ENCODE measurements at places on chromosomes 16 and 17.
A peak's percentile ranks its signal among the peaks of the same experiment; 100 is the strongest.

DNA sequence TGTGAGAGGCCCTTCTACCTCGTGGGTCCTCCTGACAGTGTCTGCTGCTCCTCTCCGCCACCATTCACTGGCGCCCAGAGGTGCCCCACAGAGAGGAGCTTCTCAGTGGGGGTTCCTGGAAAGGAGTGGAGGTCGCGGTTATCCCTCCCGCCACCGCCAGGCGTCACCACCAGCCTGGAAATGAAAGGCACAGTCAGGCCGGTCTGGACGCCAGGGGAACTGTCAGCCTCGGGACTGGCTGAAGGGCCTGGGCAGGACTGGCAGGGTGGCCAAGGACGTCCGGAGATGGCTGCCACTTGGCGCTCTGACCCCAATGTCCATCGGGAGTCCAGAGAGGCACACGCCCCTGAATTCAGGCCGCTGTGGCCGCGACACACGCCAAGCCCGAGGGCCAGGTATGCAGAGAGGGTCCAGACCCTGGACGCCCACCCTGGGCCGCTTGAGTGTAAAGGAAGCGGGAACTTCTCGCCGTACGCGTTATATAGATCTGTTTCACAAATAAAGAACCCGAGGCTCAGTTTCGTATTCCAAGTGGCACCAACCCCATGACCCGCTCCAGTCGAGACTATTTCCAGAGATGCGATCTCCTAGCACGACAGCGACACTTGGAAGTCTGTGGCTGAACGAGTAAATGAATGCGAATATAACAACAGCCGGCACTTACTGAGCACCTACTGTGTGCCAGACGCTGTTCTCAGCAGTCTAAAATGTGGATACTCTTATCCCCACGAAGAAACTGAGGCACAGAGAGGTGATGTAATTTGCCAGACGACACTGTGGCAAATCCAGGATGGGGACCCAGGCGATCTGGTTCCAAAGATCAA, 7.6 kb upstream of the NXPH3 start:
- DNase-seq: peak; percentile 96

DNA sequence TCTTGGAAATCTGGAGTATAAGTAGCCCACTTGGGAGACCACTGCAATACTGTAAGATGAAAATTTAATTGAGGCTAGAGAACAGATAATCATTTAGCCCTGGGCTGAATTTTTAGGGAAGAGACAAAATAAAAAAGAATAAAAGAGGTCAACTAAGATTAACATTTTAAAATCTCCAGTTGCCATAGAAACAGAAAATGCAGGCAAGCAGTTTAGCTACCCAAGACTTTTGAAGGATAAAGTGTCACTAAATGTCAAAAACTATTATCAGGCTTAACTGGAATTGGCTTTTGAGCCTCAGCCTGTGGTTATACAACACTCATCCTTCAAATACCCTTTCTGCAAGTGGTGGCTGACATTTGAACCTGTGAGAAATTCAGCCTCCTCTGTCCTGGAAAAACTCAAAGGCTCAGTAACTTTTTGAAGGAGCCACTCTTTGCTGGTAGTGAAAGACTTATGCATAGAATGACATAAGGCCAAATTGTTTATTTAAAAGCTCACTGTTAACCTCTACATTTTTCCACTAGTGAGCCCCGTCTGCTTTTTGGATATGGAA, 220.7 kb upstream of the KCNJ16 start:
- no peak for DNase-seq

DNA sequence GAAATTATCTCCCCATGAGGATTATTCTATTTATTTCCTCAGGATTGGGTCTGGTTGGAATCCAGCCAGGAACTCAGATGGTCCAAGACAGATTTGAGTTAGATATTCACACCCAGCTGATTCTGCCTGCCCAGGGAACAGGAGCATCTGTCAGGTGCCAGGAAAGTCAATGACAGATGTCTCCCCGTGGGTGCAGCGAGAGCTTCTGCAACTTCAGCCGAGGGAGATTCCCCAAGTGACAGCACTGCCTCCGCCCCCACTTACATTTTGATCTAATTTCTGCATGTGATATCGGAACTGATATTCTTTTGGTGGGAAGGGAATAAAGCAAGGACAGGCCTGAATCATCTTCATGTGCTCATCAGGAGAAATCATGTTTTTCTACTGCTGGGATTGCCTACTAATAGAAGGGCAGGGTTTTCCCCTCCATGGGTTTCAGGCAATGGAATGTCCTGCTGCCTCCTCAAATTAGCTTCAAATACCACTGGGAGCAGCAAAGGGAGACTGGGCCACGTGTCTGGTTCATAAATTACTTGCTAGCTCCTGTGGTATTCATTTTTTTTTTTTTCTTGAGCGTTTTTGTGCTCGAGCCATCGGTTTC, 15.7 kb upstream of the DHX8 start:
- no peak for DNase-seq

GRCh38 chr17:41539979-41540701, 12.0 kb upstream of the KRT19 start:
- DNase-seq: no peak

- DNase-seq: no peak
Observed at GRCh38 chr17:31631766-31632165, 227.3 kb downstream of the COPRS start.

DNA sequence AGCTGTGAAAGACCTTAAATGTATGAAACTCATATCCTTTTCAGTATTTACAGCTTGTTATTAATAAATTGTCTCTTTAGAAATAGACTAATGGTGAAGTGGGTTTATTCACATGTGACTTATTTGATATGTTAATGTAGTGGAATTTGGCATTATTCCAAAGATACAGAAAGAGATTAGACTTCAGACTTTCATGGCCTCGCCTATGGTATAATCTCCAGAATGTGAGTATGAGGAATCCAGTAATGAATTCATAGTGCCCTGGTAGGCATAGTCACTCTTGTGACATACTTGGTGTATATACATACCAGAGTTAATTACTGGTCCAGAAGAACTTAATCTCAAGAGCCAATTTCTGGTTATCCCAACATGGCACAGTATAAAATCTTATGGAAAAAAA, 72.7 kb downstream of the OMG start:
- no peak for DNase-seq

- DNase-seq: no peak
Observed at GRCh38 chr17:35795871-35796265, 427 bp upstream of the MMP28 start.

- peak; percentile 87 for DNase-seq
Observed at GRCh38 chr16:4801962-4802658, at the start of gene ROGDI. Gene ROGDI (minus strand): TSS chr16:4802633. CDS start chr16:4802571, 62 bp downstream.

- DNase-seq: peak; percentile 54
Observed at GRCh38 chr16:27430512-27430911, 28.5 kb downstream of the IL21R start.

- peak; percentile 89 for DNase-seq
Observed at GRCh38 chr17:45948881-45949624, 50.0 kb upstream of the STH start.

GRCh38 chr16:68954911-68955635, 111.7 kb downstream of the TANGO6 start:
- DNase-seq: no peak

GRCh38 chr16:74713325-74713724, 12.7 kb upstream of the MLKL start:
- no peak for DNase-seq

DNA sequence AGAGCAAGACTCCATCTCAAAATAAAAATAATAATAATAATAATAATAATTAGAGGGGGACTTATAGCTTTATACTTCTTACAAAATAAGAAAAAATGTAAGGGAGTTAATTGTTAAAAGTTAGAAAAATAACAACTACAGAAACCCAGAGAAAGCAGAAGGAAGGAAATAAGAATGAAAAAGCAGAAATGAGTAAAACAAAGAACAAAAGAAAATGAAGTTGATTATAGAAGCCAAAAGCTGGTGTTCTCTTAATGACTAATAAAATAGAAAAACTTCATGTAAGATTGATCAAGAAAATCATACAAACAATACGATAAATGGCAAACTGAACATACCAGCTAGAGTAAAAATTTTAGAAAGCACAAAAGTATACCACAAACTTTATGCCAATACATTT, 6.8 kb upstream of the NSMCE1 start:
- DNase-seq: no peak

DNA sequence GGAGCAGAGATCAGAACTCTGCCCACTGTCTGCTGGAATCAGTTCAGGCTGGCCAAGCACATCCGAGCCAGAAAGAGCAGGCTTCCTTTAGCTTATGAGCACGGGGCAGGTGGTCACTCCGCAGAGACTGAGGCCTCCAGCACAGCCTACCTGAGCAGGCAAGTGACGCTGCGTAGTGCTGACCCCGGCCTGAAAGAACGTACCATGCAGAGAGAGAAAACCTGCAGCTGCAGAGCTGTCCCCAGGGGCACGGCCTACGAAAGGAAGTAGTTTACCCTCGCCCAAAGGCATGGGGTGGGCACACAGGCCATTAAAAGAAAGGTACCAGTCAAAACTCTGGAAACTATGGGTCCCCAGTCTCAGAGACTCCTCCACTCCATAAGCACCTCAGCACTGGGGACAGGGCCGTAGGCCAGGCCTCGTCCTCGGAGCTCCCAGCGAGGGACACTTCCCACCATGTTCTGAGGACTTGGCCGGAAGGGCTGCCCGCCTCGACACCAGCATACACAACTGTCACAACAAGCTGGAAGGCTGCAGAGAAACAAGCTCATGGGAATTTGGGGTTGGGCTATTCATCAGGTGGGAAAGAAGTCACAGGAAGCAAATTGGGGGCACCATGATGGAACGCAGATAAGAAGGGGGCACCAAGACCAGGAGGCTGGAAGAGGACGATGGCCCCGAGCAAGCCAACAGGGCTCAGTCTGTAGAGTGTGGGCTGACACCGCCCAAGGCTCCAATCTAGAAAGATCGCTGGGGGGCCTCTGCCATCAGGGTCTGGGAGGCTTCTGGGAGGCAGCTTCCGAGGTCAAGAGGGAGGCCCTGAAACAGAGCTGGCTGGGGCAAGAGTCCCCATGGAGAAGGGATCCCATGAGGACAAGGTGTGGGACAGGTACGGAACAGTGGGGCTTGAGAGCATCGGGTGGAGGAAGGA, 21.2 kb downstream of the MEAK7 start:
- peak; percentile 40 for DNase-seq

DNA sequence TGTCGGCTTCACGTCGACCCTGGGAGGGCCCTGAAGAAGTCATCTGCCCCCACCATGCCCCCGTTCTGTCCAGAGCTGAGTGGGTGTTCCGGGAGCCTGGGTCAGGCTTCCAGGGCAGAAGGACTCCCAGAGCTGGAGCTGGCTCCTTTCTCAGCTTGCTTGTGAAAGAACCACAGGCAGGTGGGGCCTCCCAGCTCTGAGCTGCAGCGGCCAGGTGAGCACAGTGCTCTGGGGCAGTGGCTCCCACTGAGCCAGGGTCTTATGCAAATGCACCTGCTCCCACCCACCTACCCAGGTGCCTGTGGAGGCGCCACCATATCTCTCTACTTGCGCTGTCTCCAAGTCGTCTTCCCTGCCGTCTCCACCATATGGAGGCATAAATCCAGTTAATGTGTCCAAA, 140.0 kb upstream of the RPL38 start:
- DNase-seq: no peak

DNA sequence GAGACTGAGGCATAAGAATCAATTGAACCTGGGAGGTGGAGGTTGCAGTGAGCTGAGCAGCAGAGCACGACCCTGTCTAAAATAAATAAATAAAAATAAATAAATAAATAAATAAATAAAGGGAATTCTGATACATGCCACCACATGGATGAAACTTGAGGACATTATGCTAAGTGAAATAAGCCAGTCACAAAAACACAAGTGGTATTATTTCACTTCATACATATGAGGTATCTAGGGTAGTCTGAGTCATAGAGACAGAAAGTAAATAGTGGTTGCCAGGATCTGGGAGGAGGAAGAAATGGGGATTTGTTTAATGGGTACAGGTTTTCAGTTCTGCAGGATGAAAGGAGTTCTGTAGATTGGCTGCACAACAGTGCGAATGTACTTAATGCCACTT, 16.3 kb downstream of the PIPOX start:
- no peak for DNase-seq

DNA sequence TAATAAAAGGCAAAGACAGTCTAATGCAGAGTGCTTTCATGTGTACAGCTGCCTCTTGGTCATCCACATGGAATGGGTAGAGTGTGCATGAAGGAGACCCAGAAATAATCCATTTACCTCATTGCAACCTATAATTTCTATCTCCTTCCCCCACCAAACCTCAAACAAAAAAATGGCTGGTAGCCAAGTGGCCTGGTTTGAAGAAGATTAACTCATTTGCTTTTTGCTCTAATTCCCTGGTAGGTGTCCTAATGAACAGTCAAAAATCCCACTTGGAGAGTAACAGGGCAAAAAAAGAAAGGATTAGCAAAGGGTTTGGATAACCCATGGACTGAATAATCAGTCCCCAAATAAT, 13.0 kb upstream of the LYRM9 start:
- no peak for DNase-seq

GRCh38 chr16:89738072-89738377, 16.7 kb downstream of the ZNF276 start:
- DNase-seq: no peak

GRCh38 chr16:951660-952301, 19.0 kb downstream of the LMF1 start:
- DNase-seq: no peak

GRCh38 chr17:62822080-62822904, 14.2 kb upstream of the MARCHF10 start:
- no peak for DNase-seq

GRCh38 chr17:44788139-44788538, 29.4 kb downstream of the ADAM11 start:
- no peak for DNase-seq

GRCh38 chr17:80169784-80170500, at the start of gene CARD14:
Gene CARD14 (plus strand): TSS chr17:80170030. CDS start chr17:80181439, 11,409 bp downstream.
- no peak for DNase-seq

DNA sequence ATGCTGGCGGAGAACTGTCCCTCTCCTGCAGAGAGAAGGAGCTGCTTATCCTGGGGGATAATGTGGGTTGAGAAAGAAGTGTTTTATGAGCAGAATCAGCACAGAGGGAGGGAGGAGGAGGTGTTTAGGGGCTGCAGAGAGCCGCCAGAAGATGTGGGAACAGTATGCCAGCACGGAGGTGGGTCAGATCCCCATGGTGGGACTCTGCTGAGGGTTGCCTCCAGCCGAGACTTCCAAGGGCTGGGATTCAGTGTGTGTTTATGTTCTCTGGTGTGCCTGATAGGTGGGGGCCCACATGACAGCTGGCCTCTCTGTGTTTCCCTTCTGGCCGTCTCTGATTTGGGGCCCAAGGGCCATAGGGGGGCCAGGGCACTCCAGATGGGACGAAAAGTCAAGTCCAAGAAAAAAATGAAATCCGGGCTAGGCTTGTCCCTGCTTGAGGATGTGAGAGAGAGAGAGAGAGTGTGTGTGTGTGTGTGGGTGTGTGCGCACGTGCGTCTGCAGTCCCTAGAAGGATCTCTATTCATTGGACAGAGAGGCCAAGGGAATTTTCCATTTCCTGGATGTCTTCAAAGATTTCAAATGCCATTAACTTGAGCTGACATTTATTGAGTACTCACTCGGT, 21.6 kb downstream of the PRKCB start:
- DNase-seq: no peak

GRCh38 chr16:29977063-29977825, 3.6 kb downstream of the TAOK2 start:
- no peak for DNase-seq

DNA sequence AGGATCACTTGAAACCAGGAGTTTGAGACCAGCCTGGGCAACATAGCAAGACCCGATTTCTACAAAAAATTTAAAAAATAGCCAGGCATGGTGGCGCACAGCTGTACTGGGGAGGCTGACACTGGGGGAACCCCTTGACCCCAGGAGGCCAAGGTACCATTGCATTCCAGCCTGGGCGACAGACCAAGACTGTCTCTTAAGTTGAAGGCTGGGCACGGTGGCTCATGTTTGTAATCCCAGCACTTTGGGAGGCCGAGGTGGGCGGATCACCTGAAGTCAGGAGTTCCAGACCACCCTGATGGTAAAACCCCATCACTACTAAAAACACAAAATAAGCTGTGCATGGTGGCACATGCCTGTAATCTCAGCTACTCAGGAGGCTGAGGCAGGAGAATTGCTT, 74.9 kb downstream of the LITAF start:
- DNase-seq: no peak

Measured in activated CD8-positive, alpha-beta memory T cell treated with anti-CD3 and anti-CD28 coated beads for 24 hours (primary cell).